ENCODE measurements at places on chromosomes 7 and 10. TPM values are rescaled to one million over a fixed set of nuclear protein-coding genes. Genes with fewer than 3 reads are reported as not detected.

PILRA gene
- 3.7 TPM for total RNA-seq

PDLIM1 gene
- 5.3 TPM for total RNA-seq

ARF5 gene
- 90.0 TPM for total RNA-seq

PAPOLB gene
- total RNA-seq, result not detected

DNA sequence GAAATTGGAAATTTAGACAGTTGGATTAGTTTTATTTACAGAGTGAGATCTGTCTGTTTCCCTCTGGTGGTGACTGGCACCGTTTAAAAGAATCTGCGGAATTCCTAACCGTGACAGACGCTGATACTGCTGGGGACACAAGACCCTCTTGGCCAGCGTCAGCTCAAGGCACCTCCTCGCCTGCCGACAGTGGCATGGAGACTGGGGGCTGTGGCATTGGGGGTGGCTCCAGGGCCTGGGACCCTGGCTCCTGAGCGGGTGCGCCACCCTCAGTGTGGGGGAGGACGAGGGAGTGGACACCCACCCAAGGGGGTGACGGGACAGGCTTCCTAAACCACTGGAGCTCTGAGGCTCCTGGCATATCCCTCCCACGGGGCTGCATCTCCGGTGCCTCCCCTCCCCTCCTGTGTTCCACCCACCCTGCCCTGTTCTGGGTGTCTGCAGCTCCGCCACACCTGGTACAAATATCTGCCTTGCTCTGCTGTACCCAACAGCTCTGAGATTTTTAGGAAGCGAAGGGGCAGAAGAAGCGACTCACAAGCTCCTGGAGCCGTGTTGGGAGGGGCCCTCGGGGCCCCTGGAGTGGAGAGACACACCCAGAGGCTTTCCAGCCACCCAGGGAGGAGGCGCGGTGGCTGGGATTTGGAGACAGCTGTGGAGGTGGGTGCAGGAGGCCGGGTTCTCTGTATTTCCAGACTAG lies 178.7 kb downstream of the DNAJB6 start:
- no peak overlapping the region for H3K27ac ChIP-seq
- no peak for DNase-seq
- H3K4me1 ChIP-seq, result no peaks in the 10 kb centered on the region
- no peaks in the 10 kb centered on the region for H3K27me3 ChIP-seq

GRCh38 chr7:8229927-8230326 lies 32.0 kb downstream of the ICA1 start:
- DNase-seq, result no peak
- H3K4me3 ChIP-seq, result no peak overlapping the region
- no peak overlapping the region for H3K27ac ChIP-seq
- no peaks in the 10 kb centered on the region for H3K27me3 ChIP-seq

GRCh38 chr7:90532231-90532929 lies 62.9 kb downstream of the PTTG1IP2 start:
- no peaks in the 10 kb centered on the region for H3K4me1 ChIP-seq
- no peak overlapping the region for H3K27ac ChIP-seq
- no peak for DNase-seq
- H3K36me3 ChIP-seq, result no peaks in the 10 kb centered on the region
- no peaks in the 10 kb centered on the region for H3K27me3 ChIP-seq
- no peak overlapping the region for H3K4me3 ChIP-seq

DNA sequence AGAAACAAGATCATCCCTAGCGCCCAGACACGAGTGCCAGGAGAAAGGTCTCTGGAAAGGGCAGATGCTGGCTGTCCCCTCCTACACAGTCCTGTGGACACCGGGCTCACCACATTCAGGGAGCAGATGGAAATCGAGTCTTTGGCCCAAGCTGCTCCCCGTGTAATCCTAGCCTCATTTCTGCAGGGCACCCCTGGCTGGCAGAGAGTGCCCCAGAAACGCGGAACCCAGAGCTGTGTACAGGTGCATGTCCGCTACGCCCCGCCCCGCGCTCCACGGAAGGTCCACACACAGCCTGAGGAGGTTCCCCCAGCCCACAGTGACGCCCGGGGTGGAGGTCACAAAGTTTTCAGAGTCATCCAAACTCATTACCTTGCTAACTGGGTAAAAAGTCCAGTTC lies 202.8 kb downstream of the MAD1L1 start:
- no peaks in the 10 kb centered on the region for H3K27me3 ChIP-seq
- H3K36me3 ChIP-seq, result no peaks in the 10 kb centered on the region
- H3K4me1 ChIP-seq, result peaks cover 13% of the 10 kb centered on the region
- DNase-seq, result no peak

DNA sequence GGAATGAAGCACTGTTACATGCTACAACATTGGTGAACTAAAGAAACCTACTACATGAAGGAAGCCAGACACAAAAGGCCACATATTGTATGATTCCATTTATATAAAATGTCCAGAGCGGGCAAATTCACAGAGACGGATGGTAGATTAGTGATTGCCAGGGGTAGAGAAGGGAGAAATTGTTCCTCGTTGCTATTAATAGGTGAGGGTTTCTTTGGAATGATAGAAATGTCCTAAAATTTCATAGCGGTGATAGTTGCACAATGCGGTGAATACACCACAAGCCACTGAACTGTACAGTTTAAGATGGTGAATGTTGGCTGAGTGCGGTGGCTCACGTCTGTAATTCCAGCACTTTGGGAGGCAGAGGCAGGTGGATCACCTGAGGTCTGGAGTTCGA lies 29.0 kb downstream of the DENND2A start:
- no peaks in the 10 kb centered on the region for H3K36me3 ChIP-seq
- H3K27ac ChIP-seq, result no peak overlapping the region
- H3K4me3 ChIP-seq, result no peak overlapping the region
- no peaks in the 10 kb centered on the region for H3K4me1 ChIP-seq
- H3K27me3 ChIP-seq, result peaks cover 4% of the 10 kb centered on the region

DNA sequence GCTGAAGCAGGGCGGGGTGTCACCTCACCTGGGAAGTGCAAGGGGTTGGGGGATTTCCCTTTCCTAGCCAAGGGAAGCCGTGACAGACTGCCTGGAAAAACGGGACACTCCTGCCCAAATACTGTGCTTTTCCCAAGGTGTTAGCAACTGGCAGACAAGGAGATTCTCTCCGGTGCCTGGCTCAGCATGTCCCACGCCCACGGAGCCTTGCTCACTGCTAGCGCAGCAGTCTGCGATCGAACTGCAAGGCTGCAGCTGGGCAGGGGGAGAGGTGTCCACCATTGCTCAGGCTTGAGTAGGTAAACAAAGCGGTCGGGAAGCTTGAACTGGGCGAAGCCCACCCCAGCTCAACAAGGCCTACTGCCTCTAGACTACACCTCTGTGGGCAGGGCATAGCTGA lies 80.9 kb upstream of the DNAJB12 start:
- no peaks in the 10 kb centered on the region for H3K27me3 ChIP-seq
- no peak for DNase-seq
- no peaks in the 10 kb centered on the region for H3K4me1 ChIP-seq
- H3K4me3 ChIP-seq, result no peak overlapping the region
- no peak overlapping the region for H3K27ac ChIP-seq

- no peaks in the 10 kb centered on the region for H3K27me3 ChIP-seq
- DNase-seq, result no peak
- no peak overlapping the region for H3K27ac ChIP-seq
- no peaks in the 10 kb centered on the region for H3K36me3 ChIP-seq
Measured at GRCh38 chr7:94012746-94013145, 8.6 kb upstream of the BET1 start.

- no peaks in the 10 kb centered on the region for H3K36me3 ChIP-seq
- no peak overlapping the region for H3K27ac ChIP-seq
- peaks cover 13% of the 10 kb centered on the region for H3K4me1 ChIP-seq
- no peak overlapping the region for H3K4me3 ChIP-seq
Measured at GRCh38 chr10:12500381-12501303, 151.3 kb downstream of the CAMK1D start.

- H3K4me1 ChIP-seq, result no peaks in the 10 kb centered on the region
- no peak overlapping the region for H3K27ac ChIP-seq
- H3K4me3 ChIP-seq, result no peak overlapping the region
- H3K27me3 ChIP-seq, result no peaks in the 10 kb centered on the region
Measured at GRCh38 chr7:122770686-122771335, 68.1 kb upstream of the RNF148 start.

GRCh38 chr10:104835422-104835821 lies 194.3 kb downstream of the SORCS3 start:
- no peak overlapping the region for H3K27ac ChIP-seq
- H3K4me3 ChIP-seq, result no peak overlapping the region
- no peaks in the 10 kb centered on the region for H3K36me3 ChIP-seq
- no peaks in the 10 kb centered on the region for H3K4me1 ChIP-seq
- DNase-seq, result no peak
- H3K27me3 ChIP-seq, result no peaks in the 10 kb centered on the region

GRCh38 chr7:103538964-103539709 lies 93.1 kb upstream of the SLC26A5 start:
- no peaks in the 10 kb centered on the region for H3K36me3 ChIP-seq
- no peaks in the 10 kb centered on the region for H3K4me1 ChIP-seq
- DNase-seq, result no peak

GRCh38 chr10:112307358-112308124 lies 24.3 kb downstream of the TECTB start:
- H3K4me1 ChIP-seq, result no peaks in the 10 kb centered on the region
- no peaks in the 10 kb centered on the region for H3K36me3 ChIP-seq
- no peak for DNase-seq
- peaks cover 12% of the 10 kb centered on the region for H3K27me3 ChIP-seq
- no peak overlapping the region for H3K4me3 ChIP-seq
- H3K27ac ChIP-seq, result no peak overlapping the region

DNA sequence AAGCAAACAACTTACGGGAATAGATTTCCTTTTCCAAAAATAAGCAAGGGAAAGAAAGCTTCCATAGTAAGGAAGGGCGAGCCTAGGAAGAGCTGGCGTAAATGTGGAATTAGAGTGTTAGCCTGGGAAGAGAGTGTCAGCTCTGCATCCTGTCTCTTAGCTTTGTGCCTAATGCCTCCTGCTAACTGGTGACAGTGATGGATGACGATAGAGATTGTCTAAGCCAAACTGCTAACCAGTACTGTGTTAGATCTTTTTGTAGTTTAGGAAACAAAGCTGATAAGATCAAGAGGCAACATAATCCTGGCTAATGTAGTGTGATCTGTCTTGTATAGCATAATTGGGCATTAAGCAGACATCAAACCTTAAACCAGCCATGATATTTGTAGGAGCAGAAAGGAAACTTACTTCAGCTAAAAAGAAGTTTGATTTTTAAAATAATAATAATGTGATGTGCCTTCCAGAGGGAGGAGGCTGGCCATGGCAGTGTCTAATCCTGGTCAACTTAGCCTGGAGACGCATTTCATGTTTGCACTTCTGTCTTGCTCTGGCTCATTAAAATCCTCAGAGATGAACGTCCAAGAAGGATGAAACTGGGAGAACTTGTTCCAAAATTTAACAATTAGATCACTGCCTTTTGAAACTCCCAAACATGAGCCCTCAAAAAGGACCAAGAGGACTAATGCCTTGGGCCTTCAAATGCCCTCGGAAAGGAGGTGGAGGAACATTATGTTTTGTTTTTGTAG lies 85.1 kb downstream of the FAM204A start:
- H3K27me3 ChIP-seq, result peaks cover 19% of the 10 kb centered on the region
- H3K4me1 ChIP-seq, result no peaks in the 10 kb centered on the region
- no peak overlapping the region for H3K4me3 ChIP-seq
- H3K36me3 ChIP-seq, result no peaks in the 10 kb centered on the region
- DNase-seq, result no peak

DNA sequence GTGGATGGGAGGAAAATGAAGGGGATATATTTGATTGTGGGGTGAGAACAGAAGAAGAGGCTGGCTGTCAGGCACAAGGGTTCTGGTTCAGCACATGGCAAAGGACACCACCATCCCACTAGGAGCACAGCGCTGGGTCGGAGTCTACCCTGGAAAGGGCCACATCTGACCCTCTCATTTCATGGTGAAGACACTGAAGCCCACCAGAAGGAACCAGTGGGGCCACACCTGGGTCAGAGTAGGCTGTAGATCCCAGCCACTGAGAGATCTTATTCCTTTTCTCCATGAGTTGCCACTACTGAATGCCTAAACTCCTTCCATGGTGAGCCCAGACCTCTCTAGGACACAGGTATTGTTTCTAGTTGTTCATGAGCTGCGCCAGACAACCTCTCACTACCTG lies 25.8 kb downstream of the SFTPD start:
- no peaks in the 10 kb centered on the region for H3K27me3 ChIP-seq
- DNase-seq, result no peak
- no peaks in the 10 kb centered on the region for H3K4me1 ChIP-seq
- no peak overlapping the region for H3K4me3 ChIP-seq

DNA sequence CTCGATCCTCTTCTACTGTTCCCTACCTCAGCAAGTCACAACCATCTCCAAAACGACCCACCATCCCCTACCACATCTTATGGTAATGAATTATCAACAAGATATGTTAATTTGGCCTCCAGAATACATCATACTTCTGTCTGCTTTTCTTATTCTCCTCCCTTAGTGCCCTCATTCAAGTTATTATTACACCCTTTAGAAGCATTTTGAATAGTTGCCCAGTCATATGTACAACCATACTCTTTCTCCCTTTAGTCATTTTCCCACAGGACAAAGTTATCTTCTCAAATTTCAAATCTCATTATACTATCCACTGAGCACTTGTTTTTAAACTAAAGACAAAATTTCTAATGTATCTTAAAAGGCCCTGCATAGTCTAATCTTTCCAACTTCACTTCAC lies 71.0 kb downstream of the GNAT3 start:
- no peak for DNase-seq
- no peaks in the 10 kb centered on the region for H3K36me3 ChIP-seq
- H3K27ac ChIP-seq, result no peak overlapping the region
- no peaks in the 10 kb centered on the region for H3K4me1 ChIP-seq

DNA sequence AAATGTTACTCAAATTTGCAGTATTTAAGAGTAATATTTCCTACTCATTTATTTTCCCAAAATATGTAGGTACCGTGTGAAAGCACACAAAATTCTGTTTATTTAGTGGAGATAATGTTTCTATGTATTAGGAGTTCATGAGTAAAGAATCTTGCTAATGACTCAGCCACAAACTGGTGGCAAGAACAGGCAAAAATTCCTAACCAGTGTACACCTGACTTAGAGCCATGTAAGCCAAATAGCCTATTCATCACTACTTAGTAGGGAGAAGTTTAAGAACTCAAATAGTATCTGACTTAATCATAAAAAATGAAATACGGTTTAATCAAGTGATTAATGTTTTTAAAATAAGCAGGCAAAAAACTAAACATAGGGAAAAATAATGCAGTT lies 169.0 kb downstream of the SRPK2 start:
- H3K27ac ChIP-seq, result no peak overlapping the region
- H3K27me3 ChIP-seq, result no peaks in the 10 kb centered on the region
- no peaks in the 10 kb centered on the region for H3K4me1 ChIP-seq
- DNase-seq, result no peak
- no peaks in the 10 kb centered on the region for H3K36me3 ChIP-seq
- H3K4me3 ChIP-seq, result no peak overlapping the region

DNA sequence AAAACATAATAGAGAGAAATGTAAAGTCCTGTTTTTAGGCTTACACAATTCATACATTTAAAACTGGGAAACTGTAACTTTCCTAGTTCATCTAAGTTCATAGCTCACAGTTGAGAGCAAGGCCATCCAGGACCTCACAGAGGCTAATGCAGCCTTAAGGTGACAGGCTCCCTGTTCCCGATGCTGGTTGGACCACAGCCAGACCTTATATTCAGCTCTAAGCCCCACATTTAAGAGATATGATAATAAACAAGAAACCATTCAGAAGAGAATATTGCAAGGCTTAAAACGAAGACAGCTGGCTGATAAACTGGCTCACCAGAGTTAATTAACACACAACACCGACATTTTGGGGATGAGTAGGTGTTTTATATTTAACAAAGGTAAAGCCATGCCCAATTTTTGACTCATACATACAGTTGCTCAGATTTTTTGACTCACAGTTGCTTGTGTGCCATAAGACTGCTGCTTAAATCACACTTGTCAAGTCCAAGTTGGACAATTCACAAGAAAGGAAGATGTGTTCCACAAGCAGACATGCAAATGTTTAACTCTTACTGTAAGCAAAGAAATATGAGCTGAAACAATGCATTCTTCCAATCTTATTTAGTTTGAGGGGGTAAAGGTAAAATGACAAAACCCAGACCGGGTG lies 41.1 kb upstream of the TMEM213 start:
- no peaks in the 10 kb centered on the region for H3K36me3 ChIP-seq
- DNase-seq, result no peak
- H3K27me3 ChIP-seq, result peaks cover 1% of the 10 kb centered on the region
- no peak overlapping the region for H3K27ac ChIP-seq
- H3K4me3 ChIP-seq, result no peak overlapping the region

Data from T-cell (primary cell).